ENCODE measurements at places on chromosomes 1 and 21.

DNA sequence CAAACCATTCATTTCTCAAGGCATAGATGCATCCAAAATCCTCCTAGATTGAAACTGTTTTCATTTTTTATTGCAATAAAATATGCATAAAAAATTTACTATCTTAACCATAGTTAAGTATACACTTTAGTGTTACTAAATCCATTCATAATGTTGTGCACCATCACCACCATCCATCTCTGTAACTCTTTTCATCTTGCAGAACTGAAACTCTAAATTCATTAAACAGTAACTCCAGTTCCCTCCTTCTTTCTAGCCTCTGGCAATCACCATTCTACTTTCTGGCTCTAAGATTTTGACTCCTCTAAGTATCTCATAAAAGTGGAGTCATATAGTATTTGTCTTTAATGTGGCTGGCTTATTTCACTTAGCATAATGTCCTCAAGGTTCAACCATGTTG is 236.8 kb downstream of the SMYD3 start:
- DNase-seq, result no peak

DNA sequence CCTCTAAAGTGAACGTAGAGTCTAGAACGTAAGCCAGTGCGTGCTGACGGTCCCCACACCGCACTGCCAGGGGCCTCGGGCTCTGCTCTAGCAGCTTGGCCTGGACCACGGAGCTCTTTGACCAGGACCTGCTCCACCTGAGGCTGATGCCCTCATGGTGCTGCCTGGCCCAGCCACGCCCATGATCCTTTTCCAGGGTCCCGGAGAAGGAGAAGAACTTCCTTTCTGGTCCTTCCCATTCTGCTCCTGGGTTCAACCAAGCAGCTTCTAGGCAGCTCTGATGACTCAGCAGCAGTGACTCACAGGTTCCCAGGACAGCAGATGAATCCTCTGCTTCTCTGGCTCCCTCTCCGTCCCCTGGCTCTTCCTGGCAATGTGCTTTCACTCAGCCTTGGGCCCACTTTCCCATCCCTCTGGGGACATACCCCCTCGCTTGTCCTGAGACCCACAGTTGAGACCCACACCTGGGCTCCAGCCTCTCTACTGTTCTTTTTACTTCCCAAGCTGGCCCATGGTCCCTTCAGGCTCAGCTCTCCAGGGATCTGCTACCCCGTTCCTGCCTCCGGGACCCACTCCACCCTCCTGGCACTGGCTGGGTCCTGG is 246.3 kb upstream of the RAB4A start:
- DNase-seq, result peak; percentile 88

DNA sequence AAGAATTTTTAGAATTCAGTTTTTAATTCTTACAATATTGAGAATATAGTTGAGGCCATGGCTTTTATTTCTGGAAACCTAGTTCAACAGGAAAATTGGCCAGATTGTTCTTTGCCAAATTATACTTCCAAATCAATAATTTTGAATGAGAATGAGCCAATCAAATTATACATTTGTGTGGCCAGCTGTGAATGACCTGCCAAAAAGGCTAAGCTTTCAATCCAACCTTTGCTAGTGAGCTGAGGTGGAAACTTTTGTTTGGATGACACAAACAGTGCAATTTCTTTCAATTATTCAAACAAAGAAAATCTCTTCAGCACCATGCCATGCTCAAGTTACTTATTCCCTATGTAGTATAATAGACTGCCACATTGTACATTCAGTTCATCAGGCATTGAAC is 167.8 kb downstream of the PATJ start:
- no peak for DNase-seq

DNA sequence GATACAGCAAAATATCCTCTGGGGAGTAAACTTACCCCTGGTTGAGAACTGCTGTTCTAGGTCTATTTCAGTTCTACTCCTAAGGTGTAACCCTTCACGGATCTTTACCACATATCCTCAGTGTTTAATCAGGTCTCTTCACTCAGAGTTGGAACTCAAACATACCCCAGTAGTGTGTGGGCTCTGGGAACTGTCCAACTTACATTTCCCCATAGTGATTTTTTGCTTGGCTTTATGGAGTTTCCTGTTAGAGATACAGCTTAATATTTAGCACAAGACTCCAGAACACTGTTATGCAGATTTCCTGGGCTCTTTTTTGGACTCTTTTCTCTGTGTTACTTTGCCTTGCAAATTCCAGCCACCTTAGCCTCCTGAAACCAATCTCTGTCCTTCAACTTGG is 26.7 kb upstream of the LIN9 start:
- DNase-seq, result no peak

- no peak for DNase-seq
Measured at GRCh38 chr1:29961293-29962059, 725.2 kb downstream of the PTPRU start.

GRCh38 chr1:69994241-69994640 is 211.1 kb downstream of the LRRC40 start:
- peak; percentile 52 for DNase-seq

DNA sequence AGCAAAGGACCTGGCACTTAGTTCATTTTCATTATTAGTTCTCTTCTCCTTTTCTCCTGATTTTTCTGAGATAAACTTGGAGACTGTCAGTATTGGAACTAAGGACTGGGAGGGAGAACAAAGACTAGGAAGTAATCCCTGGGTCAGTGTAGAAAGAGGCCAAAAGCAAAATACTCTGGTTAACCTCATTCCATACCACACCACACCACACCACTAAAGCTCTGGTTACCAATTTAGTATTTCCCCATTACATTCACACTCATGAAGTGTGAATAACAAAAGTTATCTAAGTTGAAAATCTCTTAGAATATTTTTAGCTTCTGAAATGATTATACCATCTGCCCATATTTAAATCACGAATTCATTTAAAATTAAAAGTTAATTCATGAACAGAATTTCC is 68.9 kb upstream of the DMRTA2 start:
- no peak for DNase-seq

DNA sequence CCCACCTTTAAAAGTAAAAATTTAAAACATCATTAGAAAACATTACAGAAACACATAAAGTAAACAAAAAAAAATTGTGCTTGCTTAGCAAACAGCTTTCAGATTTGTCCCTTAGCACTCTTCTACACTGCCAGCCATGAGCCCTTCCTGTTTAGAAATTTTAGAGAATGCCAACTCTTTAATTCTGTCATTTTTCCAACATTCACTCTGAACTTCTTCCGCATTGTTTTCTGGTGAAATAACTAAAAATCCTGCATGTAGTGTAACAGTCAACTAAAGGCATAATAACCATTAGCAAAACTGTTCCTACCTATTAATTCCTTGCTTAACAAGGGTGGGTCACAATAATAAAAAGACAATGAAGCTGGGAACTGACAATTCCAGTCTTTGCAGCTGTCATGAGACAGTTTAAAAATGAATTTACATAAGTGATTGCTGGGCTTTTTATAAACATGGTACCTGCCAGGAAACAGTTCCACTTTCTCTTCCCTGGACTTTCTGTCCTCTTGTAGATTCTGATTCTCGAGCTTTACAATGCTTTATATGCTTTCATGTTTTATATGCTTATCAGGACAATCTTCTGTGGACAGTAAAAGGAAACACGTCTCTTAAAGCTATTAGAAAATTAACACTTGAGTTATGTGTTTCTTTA is 19.0 kb downstream of the GNG12 start:
- peak; percentile 46 for DNase-seq

All from fibroblast of skin of back (primary cell).